ENCODE measurements at places on chromosomes 7 and 10. TPM values are rescaled to one million over a fixed set of nuclear protein-coding genes. Genes with fewer than 3 reads are reported as not detected.

GRCh38 chr7:45259966-45260646 is 102.5 kb downstream of the RAMP3 start:
- no peak overlapping the region for H3K4me3 ChIP-seq
- no peaks in the 10 kb centered on the region for H3K36me3 ChIP-seq
- H3K4me1 ChIP-seq: no peaks in the 10 kb centered on the region
- no peak overlapping the region for H3K27ac ChIP-seq
- H3K27me3 ChIP-seq: peaks cover 50% of the 10 kb centered on the region
- peak; percentile 44 for DNase-seq

GRCh38 chr7:122528879-122529481 is 169.9 kb downstream of the RNF133 start:
- DNase-seq: peak; percentile 46
- no peaks in the 10 kb centered on the region for H3K36me3 ChIP-seq
- no peaks in the 10 kb centered on the region for H3K27me3 ChIP-seq

DNA sequence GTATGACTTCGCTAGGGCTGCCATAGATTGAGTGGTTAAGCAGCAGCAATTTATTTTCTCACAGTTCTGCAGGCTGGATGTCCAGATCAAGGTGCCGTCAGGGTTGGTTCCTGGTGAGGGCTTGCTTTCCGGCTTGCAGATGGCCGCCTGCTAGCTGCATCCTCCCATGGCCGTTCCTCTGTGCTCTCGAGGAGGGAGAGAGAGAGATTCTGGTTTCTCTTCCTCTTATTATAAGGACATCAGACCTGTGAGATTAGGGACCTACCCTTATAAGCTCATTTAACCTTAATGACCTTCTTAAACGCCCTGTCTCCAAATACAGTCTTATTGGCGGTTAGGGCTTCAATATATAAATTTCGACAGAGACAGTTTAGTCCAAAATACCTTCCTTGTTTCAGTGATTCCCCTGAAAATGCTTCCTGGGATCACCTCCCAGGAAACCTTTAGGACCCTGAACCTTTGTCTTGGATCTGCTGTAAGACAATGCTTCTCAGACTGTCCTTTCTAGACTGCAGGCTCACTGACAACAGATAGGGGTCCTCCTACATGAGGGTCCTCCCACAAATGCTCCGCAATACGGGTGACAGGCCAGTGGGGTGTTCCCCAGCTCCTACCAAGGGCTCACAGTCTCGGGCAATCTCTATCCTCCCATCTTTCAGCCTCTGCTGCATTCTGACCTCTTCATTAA is 82.5 kb upstream of the BAIAP2L1 start:
- H3K27ac ChIP-seq: no peak overlapping the region
- no peak for DNase-seq
- no peak overlapping the region for H3K4me3 ChIP-seq

- H3K4me3 ChIP-seq: no peak overlapping the region
- H3K36me3 ChIP-seq: peaks cover 38% of the 10 kb centered on the region
- no peak overlapping the region for H3K27ac ChIP-seq
Observed at GRCh38 chr7:92557808-92558362, 29.3 kb downstream of the RBM48 start.

DNA sequence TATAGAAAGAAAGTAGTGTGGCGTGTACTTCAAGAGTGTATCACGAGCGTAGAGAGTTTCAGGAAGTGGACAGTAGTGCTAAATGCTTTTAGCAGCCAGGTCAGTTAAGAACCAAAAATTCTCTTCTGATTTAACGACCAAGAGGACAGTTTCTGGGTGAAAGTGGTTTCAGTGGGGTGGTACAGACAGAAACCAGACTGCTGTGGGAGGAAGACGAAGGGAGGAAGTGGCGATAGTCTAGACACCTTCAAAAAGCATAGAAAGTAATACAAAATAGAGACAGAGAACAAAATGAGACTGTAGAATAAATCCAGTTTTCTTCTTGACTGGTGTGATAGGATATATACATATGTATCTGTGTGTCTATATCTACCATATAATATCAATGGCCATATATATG is 93.5 kb downstream of the MBL2 start:
- H3K4me1 ChIP-seq: no peaks in the 10 kb centered on the region
- no peak for DNase-seq
- no peaks in the 10 kb centered on the region for H3K36me3 ChIP-seq
- no peak overlapping the region for H3K4me3 ChIP-seq

The UTF1 gene
- total RNA-seq: not detected

The STK32C gene
- total RNA-seq: 20.7 TPM

The PALD1 gene
- total RNA-seq: 0.12 TPM

The NUTM2E gene
- 0.12 TPM for total RNA-seq

The EZH2 gene
- total RNA-seq: 48.1 TPM

The RTKN2 gene
- 1.6 TPM for total RNA-seq

The SLC26A5 gene
- total RNA-seq: not detected
